ENCODE measurements at places on chromosomes 6 and 20.

GRCh38 chr6:53233309-53233708 is 84.7 kb upstream of the GCM1 start:
- DNase-seq, result no peak

DNA sequence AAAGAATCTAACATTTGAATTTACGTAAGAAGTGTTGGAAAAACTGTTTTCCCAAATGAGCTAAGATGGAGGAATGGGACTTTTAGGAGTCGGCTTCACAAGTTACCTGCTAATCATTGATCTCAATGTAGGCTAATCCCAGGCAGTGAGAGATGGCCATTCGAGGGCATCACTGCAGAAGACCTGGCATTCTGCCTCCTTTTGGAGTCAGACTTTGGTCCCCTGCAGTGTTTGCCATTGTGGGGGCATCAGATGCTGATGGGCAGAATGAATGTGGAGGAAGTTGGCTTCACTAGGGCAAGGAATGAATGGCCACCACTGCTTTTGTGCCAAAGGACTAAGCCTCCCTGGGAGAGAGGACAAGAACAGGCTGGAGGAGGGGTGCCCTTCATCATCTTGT is 55.7 kb upstream of the NKX2-2 start:
- no peak for DNase-seq

DNA sequence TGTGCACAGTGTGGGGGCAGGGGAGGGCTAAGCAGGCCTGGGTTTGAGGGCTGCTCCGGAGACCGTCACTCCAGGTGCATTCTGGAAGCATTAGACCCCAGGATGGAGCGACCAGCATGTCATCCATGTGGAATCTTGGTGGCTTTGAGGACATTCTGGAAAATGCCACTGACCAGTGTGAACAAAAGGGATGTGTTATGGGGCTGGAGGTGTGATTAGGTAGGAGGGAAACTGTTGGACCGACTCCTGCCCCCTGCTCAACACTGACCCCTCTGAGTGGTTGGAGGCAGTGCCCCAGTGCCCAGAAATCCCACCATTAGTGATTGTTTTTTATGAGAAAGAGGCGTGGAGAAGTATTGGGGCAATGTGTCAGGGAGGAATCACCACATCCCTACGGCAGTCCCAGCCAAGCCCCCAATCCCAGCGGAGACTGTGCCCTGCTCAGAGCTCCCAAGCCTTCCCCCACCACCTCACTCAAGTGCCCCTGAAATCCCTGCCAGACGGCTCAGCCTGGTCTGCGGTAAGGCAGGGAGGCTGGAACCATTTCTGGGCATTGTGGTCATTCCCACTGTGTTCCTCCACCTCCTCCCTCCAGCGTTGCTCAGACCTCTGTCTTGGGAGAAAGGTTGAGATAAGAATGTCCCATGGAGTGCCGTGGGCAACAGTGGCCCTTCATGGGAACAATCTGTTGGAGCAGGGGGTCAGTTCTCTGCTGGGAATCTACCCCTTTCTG is 44.0 kb upstream of the TTPAL start:
- DNase-seq, result no peak

- DNase-seq, result no peak
Observed at GRCh38 chr20:7940341-7940740, at the start of gene HAO1. Gene HAO1, minus strand, starts transcription at chr20:7940458. Its CDS starts 36 bp downstream, at chr20:7940422.

DNA sequence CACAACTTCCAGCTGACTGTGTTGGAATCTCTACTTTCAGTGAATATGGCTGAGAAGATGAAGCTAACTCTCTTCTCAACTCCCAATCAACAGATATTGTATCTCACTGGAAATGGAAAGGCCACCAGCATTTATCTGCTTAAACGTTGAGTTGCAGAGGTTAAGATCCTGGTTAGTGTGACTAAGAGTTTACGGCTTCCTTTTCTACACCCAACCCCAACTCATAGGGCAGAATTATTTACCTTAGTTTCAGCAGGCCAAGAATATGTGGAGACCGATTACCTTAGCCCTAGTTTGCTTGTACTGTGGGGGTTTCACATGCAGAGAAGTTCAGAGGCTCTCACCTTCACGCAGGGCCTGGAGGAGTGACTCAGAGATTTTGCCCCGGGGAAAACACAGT is 1026.6 kb downstream of the EYS start:
- DNase-seq, result no peak

- DNase-seq, result no peak
Observed at GRCh38 chr6:43811733-43812099, 41.7 kb downstream of the VEGFA start.

DNA sequence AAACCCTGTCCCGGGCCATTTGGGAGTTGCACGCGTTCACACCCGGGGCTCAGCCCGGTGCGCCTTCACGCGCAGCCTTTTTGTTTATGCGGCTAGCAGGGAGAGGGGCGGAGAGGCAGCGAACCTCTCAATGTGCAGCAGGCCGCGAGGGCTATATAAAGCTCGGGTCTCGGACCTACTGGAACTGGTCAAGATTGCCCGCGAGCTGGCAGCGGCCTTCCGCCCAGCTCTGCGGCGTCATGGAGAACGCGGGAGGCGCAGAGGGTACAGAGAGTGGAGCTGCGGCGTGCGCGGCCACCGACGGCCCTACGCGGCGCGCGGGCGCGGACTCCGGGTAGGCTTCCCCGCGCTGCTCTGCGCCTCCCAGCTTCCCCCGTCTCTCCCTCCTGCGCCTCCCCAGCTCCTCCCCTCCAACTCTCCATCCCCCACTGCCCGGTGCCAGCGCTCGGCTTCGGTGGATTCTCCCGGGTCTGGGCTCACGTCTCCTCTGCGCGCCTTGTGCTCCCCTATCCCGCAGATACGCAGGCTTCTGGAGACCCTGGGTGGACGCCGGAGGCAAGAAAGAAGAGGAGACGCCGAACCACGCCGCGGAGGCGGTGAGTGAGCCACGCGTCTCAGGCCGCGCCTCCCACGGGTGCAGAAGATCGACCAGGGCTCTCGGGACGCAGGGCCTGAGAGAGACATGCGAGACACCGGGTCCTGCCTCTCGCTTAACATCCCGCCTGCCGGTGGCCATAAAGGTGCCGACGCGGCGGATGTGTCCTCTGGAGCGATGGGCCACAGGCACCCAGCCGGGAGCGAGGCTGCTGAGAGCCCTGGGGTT is at the start of gene RIPPLY2:
RIPPLY2 (plus strand) TSS at position 183 of the 823 bp plus-strand sequence; CDS start at position 240, 57 bp downstream.
- no peak for DNase-seq

DNA sequence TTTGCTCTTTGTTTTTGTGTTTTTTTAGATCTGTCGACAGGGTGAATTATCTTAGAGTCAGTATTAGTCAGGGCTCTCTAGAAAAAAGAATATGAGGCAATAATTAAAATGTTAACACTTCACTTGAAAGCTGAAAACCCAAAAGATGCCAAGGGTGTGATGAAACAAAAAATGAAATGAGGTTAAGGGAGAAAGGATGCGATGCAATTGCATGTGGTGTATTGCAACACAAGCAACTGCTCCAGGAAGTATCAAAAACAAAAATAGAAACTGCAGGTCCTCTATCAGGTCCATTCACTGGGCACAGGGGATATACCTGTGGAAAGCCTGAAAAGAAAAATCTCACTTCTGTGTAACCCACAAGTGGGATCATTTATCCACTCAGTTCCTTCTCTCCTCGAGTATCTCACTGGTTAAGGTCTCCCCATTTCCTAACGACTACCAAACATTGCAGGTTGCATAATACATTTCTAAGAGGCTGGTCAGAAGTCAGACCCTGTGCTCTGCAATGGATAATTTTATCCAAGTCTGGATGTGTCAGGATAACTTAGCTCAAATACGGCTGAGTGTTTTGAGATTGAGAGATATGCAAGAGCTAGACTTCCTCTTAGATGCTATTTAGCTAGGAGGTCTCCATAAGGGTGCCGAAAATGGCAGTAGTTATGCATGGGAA is 257.7 kb upstream of the GJE1 start:
- DNase-seq, result peak; percentile 37

- peak; percentile 64 for DNase-seq
Observed at GRCh38 chr6:88922775-88923548, 40.5 kb downstream of the RNGTT start.

DNA sequence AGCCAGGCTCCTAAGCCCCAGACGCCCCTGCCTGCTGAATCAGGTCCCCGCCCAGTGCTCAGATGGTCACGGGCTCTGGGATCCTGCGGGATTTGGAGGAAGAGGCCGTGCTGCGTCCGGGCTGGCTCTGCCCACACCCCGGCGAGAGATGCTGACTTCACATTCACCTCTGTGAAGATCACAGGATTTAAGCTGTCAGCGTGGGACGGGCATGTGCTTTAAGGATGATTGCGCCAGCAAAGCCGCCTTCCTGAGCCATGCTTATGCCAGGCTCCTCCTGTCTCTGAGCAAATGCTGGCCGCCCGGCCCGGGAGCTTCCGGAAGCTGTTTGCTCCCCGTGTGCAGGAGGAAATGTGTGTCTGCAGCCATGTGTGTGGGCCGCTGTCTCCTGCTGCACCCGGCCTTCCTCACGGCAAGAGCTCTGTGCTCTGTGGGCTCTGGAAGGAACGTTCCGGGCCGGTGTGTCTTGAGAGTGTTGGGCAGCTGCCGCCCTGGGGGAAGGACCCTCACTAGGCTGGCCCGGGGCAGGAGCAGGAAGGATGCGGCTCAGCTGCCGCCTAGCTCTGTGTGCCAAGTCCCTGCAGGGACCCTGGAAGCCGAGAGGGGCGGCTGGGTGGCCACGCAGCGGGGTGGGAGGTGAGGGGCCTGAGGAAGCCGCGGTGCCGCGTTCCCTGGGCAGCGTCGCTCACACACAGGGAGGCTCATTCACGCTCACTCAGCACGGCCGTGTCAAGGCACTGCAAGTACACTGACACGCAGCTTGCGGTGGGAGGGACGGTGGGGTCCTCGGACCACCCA is 19.0 kb upstream of the BHLHE23 start:
- peak; percentile 9 for DNase-seq

DNA sequence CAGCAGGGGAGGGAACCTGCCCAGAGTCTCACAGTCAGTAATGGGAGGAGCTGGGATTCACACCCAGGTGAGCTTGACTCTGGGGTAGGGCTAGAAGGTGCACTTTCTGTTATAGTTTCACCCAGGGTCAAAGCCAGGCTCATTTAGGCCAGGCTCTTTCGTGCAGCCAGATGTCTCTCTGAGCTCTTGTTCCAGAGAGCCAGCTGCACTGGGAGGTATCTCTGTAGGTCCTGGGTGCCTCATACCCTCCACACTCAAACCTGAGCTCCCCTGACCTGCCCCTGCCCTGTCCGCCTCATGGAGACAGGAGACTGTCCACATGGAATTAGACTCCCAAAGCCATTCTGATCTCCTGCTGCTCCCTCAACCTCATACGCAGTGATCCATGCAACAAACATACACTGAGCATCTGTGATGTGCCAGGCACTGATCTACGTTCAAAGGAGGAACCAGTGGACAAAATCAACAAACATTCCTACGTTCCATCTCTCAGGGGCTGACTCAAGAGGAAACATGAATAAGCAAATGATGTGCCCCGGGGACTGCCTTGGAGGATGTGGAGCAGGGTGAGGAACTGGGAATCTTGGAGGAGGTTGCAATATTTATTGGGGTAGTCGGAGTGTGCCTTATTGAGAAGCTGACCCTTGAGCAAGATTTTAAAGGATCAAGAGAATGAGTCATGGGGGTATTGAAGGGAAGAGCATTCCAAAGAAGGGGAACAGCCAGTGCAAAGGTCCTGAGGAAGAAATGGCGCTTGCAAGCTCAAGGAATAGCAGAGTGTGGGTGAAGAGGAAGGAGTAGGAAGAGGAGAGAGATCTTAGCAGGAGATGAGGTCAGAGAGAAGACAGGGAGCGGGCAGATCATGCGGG is 71.3 kb upstream of the TOX2 start:
- no peak for DNase-seq

DNA sequence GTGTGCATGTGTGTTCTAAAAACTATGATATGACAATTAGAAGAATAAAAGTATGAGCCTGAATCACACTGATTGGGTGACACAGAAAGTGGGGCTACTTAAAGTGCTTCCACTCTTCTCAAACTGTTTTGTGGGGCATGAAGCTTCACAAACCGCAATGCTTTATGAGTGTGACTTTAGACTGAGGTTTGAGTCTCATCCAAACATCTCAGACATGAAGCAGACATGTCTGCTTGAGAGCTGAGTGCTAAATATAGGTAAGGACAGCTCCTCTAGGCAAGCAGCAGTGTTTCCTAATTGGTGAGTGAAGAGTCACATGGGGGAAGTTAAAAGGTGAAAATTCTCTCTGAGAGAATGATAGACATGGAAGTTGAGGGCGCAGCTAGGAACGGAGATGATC is 726.9 kb upstream of the CITED2 start:
- no peak for DNase-seq

GRCh38 chr6:169101036-169101805 is 152.4 kb downstream of the THBS2 start:
- no peak for DNase-seq

DNA sequence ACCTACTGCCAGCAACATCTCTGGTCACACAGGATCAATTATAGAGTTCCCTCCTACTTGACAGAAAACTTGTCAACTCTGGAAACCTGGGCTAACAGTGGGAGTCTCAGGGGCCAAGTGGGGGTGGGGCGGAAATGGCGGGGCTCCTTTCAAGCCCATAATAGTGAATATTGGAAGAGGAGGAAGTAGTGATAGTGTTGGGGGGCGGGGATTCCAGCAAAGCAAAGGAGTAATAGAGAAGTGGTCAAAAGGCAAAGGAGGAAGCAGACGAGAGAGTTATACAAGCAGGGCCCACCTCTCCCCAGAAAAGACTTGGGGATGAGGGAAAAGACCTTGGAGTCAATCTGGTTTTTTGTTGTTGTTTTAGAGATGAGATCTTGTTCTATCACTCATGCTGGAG is 2.1 kb downstream of the DEF6 start:
- peak; percentile 75 for DNase-seq

DNA sequence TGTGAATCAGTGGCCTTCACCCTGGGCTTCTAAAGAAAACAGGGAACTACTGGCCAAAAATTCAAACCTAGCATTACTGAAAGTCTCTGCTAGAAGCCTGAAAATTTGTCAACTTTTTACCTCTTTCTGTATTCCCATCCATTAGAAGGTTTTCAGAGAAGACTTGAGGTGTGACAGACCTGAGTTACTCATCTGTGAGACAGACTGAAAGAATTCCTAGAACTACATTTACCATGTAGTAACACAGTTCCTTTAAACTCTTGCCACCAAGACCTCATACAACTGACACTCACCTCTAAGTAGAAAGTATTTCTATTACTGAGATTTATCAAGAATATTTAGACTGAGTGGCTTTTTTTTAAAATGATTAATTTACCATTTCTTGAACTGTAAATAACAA is 4.5 kb downstream of the DPM1 start:
- no peak for DNase-seq

GRCh38 chr6:100593522-100593921 is 128.8 kb upstream of the SIM1 start:
- no peak for DNase-seq

GRCh38 chr6:46906776-46907175 is 15.0 kb downstream of the ADGRF5 start:
- DNase-seq, result no peak

GRCh38 chr20:45913116-45913515 is 1.2 kb upstream of the PLTP start:
- DNase-seq, result no peak

All from GF-D8 (cell line).